ENCODE measurements at places on chromosomes 13 and 19. TPM values are rescaled to one million over a fixed set of nuclear protein-coding genes. Genes with fewer than 3 reads are reported as not detected.

The F10 gene
- 14.9 TPM for total RNA-seq

The SYNGR4 gene
- not detected for total RNA-seq

The ELOF1 gene
- total RNA-seq, result 21.4 TPM

The ZFP36 gene
- total RNA-seq, result 26.1 TPM

The FGF21 gene
- total RNA-seq, result not detected

DNA sequence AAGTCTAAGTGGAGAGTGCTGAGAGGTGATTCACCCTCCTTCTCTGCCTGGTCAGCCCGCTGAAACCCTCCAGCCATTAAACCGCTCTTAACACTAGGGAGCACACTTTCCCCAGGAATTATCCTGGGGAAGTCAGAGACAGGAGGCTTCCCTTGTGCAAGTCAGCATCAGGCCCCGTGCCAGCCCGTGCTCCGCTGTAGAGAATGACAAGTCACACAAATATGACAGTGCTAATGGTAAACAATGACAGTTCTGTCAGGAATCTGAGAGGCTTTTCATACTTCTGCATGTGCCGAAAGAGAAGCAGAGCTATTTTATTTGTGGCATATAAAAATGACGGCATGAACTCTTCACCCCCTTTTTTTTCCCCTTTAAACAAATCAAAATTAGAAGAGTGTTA lies 816.9 kb upstream of the SLC10A2 start:
- DNase-seq, result peak; percentile 93

GRCh38 chr19:1288833-1289685 lies 3.4 kb downstream of the EFNA2 start:
- DNase-seq, result no peak

GRCh38 chr19:3698386-3698950 lies 1.8 kb downstream of the PIP5K1C start:
- no peak for DNase-seq

DNA sequence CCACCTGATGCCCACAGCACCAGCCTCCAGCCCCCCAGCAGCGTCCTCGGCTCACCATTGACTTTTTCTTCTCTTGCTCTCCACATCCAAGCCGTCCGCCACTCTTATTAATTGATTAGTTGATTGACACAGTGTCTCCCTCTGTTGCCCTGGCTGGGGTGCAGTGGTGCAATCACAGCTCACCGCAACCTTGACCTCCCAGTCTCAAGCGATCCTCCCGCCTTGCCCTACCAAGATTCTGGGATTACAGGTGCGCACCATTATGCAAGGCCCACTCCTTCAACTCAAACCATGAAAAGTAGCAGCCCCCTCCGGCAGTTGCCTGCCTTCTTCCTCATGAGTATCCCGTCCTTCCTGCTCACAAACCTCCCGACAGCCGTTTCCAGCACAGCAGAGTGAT lies 921 bp upstream of the TEX29 start:
- DNase-seq, result no peak

GRCh38 chr13:54347531-54347930 lies 1318.9 kb downstream of the OLFM4 start:
- DNase-seq, result no peak

- DNase-seq, result no peak
Measured at GRCh38 chr13:39016787-39017186, 21.1 kb downstream of the PROSER1 start.

- peak; percentile 27 for DNase-seq
Measured at GRCh38 chr13:112814905-112815585, 125.2 kb downstream of the ATP11A start.

Data from stomach (tissue), 19 donors.